ENCODE measurements at places on chromosomes 7 and 10. TPM values are rescaled to one million over a fixed set of nuclear protein-coding genes. Genes with fewer than 3 reads are reported as not detected.

- peak; percentile 72 for DNase-seq
Observed at GRCh38 chr10:103855424-103855823, at the start of gene SH3PXD2A. SH3PXD2A (minus strand) TSS chr10:103855576; CDS start chr10:103855266, 310 bp downstream.

HECW1 gene
- polyA plus RNA-seq, result 2.4 TPM

DNA sequence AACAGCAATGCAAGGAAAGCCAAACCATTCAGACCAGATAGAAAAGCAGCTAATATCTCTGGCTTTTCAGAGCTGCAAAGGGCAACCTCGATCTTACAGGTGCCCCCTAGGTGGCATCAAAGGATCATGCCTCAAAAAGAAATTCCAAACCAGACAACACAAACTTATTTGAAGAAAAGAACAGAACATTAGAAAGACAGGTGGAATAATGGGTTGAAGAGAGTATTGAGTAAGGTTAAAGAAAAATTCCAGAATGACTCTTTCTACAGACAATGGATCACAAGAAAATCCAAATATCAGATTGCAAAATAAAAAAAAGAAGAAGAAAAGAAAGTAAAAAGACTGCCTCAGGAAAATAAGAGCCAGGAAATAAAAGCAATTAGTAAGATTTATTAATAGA is 213.7 kb downstream of the ELMO1 start:
- no peak for DNase-seq

GRCh38 chr10:17077346-17077781 is 52.2 kb downstream of the CUBN start:
- peak; percentile 47 for DNase-seq

GRCh38 chr7:16498122-16498521 is 28.5 kb upstream of the LRRC72 start:
- no peak for DNase-seq

DNA sequence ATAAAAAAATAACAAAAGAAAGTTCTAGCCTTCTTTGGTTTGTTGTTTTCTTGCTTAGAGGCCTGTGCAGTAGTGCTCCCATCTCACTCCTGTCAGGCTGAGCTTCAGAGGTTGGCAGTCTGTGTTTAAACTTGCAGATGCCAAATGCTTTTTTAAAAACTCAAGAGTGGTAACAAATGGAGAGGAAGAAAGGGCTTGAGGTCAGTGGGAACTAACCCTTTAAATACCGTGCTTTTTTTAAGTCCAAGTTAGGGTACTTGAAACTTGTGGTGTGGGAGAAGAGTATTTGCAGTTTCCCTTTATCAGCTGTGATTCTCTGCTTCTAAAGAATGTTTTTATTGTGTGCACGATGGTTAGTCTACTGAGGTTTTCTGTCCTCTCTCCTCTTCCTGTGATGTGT is 29.4 kb downstream of the ZRANB1 start:
- DNase-seq, result no peak

DNA sequence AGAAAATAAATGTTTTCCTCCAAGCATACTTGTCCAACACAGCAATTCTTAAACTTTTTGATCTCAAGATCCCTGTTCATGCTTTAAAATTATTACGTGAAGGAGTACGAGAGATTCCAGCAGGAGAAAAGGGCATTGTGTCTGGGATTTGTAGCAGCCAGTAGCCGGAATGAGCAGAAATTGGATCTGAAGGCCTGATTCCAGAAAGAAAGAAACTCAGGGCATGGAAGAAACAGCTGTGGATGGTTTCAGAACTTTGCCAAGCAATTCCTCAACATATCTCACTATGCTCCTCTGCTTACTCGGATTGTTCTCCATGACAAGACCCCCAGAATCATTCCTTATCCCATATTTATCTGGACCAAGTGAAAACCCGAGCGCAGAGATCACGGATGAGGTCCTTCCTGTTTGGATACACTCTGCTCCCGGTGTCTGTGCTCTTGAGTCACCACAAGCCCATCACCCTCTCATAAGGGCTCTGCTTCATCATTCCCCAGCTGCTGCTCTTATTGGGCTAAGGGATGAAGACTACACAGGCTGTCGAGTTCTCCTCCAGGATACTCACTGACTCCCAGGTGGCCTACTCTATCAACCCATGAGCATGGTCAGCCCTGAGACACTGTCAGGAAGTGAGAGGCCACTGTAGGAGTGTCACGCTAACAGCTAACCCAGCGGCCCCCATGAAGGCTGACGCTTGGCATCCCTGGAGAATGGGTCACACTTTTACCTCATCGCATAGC is 121.0 kb upstream of the LANCL2 start:
- no peak for DNase-seq

ZCWPW1 gene
- polyA plus RNA-seq, result 8.2 TPM

- DNase-seq, result no peak
Observed at GRCh38 chr7:48518092-48518491, 346.8 kb downstream of the ABCA13 start.

DNA sequence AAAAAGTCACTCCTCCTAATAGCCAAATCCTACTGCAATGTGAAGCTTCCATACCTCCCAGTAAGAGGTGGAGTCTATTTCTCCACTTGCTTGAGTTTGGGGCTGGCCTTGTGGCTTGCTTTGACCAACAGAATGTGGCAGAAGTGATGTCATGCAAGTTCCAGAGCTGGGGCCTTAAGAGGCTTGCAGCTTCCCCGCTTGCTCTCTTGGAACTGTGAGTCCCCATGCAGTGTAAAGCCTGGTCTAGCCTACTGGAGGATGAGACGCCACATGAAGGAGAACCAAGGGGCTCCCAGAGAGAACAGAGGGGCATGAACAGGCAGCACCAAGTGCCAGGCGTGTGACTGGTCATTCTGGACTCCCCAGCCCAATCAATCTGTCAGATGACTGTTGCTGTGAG is 58.6 kb upstream of the OPALIN start:
- no peak for DNase-seq

All from right lung (tissue), 10 donors.